CD14-positive monocyte (primary cell): ENCODE measurements at places on chromosomes 11 and 22. TPM values are rescaled to one million over a fixed set of nuclear protein-coding genes. Genes with fewer than 3 reads are reported as not detected.

OR51B5 gene
- not detected for polyA plus RNA-seq

ASCL2 gene
- polyA plus RNA-seq, result 8.3 TPM

MRPL11 gene
- 14.7 and 19.7 TPM in 2 replicates for polyA plus RNA-seq

DNA sequence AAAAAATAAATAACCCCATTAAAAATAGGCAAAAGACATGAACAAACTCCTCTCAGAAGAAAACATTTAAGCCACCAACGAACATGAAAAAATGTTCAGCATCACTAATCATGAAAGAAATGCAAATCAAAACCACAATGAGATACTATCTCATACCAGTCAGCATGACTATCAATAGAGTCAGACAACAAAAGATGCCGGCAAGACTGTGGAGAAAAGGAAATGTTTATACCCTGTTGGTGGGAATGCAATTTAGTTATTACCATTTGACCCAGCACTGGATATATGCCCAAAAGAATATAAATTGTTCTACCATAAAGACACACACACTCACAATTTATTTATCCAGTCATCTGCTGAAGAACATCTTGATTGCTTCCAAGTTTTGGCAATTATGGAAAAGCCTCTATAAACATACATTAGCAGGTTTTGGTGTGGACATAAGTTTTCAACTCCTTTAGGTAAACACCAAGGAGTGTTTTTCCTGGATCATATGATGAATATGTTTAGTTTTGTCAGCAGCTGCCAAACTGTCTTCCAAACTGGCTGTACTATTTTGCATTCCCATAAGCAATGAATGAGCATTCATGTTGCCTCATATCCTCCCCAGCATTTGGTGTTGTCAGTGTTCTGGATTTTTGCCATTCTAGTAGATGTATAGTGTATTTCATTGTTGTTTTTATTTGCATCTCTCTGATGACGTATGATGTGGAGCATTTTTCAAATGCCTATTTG lies 28.0 kb downstream of the OR8D1 start:
- H3K36me3 ChIP-seq, result no peaks in the 10 kb centered on the region
- no peak overlapping the region for H3K4me3 ChIP-seq
- no peak overlapping the region for H3K27ac ChIP-seq
- H3K4me1 ChIP-seq, result no peaks in the 10 kb centered on the region
- H3K27me3 ChIP-seq, result no peaks in the 10 kb centered on the region

GRCh38 chr11:86145439-86146156 lies 76.7 kb upstream of the PICALM start:
- H3K36me3 ChIP-seq, result no peaks in the 10 kb centered on the region
- peaks cover 66% of the 10 kb centered on the region for H3K4me1 ChIP-seq
- no peak overlapping the region for H3K4me3 ChIP-seq
- H3K27ac ChIP-seq, result no peak overlapping the region
- no peak for DNase-seq
